ENCODE measurements at places on chromosomes 2 and 18. TPM values are rescaled to one million over a fixed set of nuclear protein-coding genes. Genes with fewer than 3 reads are reported as not detected.

- DNase-seq, result no peak
- H3K27me3 ChIP-seq, result peaks cover 61% of the 10 kb centered on the region
- H3K4me1 ChIP-seq, result no peaks in the 10 kb centered on the region
Observed at GRCh38 chr2:92074549-92074898, 2796.7 kb upstream of the TEKT4 start.

GRCh38 chr2:238136820-238137537 lies 1.5 kb upstream of the KLHL30 start:
- H3K4me3 ChIP-seq, result no peak overlapping the region
- peaks cover 7% of the 10 kb centered on the region for H3K36me3 ChIP-seq
- H3K4me1 ChIP-seq, result peaks cover 55% of the 10 kb centered on the region
- peaks cover 7% of the 10 kb centered on the region for H3K27me3 ChIP-seq

- H3K27me3 ChIP-seq, result no peaks in the 10 kb centered on the region
- no peaks in the 10 kb centered on the region for H3K36me3 ChIP-seq
- H3K27ac ChIP-seq, result no peak overlapping the region
- H3K4me3 ChIP-seq, result no peak overlapping the region
- DNase-seq, result no peak
Observed at GRCh38 chr2:222547083-222547482, 108.8 kb downstream of the FARSB start.

DNA sequence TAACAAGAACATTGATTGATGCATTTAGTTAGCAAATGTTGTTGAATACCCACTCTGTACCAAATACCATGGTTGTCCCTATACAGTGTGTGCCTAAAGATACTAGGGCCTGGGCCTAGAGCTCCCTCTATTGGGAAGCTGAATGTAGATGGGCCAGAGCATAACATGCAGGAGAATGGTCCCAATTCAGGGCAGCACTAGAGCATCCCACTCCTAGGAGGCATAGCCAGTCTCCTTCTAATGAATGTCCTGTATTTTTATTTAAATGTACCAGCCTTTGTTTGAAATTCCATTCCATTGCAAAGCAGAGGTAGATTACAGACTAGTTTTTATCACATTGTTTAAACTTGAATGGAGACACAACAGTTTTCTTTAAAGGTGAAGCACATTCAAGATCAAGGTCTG lies 90.6 kb downstream of the FEZ2 start:
- no peak overlapping the region for H3K4me3 ChIP-seq
- H3K27ac ChIP-seq, result no peak overlapping the region
- H3K27me3 ChIP-seq, result no peaks in the 10 kb centered on the region
- H3K36me3 ChIP-seq, result peaks cover 35% of the 10 kb centered on the region
- H3K4me1 ChIP-seq, result no peaks in the 10 kb centered on the region
- DNase-seq, result no peak

SATB2 gene
- 1.1 TPM for total RNA-seq
